Thoracic aorta (tissue), 2 donors: ENCODE measurements at places on chromosomes 12 and 14.

DNA sequence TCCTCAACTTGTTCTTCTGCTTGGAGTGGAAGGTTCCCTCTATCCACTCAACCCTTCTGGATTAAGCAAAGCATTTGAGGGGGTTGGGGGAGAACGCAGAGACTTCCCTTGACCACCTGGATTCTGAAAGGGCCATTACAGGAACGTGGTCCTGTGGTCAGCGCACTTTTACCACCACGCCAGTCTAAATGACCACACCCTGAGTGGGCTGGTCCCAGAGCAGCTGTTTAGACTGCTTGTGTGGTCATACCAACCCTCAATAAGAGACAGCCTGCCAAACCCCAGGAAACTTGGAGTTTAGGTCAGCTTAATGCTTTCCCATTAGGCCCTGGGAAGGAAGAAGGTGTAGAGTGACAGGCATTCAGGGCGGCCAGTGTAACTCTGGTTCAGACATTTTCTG lies 165.5 kb upstream of the ATP2B1 start:
- H3K36me3 ChIP-seq = no peaks in the 10 kb centered on the region
- H3K27me3 ChIP-seq = no peaks in the 10 kb centered on the region

GRCh38 chr14:59161561-59162175 lies 26.8 kb upstream of the DAAM1 start:
- no peaks in the 10 kb centered on the region for H3K27me3 ChIP-seq
- H3K36me3 ChIP-seq = no peaks in the 10 kb centered on the region
- DNase-seq = no peak
- H3K4me3 ChIP-seq = peak overlapping the region; percentile 47

DNA sequence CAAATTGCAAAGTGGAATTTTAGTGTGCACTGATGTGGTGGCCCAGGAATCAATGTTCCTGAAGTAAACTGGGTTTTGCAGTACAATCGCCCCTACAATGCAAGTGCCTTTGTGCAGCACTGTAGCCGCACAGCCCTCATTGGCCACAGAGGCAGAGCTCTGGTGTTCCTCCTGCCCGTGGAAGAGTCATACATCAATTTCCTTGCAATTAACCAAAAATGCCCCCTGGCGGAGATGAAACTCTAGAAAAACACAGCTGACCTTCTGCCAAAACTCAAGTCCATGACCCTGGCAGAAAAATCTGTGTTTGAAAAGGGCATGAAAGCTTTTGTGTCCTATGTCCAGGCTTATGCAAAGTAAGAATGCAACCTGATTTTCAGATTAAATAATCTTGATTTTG lies 117.9 kb upstream of the PRB2 start:
- H3K36me3 ChIP-seq = no peaks in the 10 kb centered on the region
- no peak for DNase-seq
- no peak overlapping the region for H3K4me3 ChIP-seq
- no peaks in the 10 kb centered on the region for H3K4me1 ChIP-seq
- H3K27me3 ChIP-seq = no peaks in the 10 kb centered on the region
- H3K27ac ChIP-seq = no peak overlapping the region

DNA sequence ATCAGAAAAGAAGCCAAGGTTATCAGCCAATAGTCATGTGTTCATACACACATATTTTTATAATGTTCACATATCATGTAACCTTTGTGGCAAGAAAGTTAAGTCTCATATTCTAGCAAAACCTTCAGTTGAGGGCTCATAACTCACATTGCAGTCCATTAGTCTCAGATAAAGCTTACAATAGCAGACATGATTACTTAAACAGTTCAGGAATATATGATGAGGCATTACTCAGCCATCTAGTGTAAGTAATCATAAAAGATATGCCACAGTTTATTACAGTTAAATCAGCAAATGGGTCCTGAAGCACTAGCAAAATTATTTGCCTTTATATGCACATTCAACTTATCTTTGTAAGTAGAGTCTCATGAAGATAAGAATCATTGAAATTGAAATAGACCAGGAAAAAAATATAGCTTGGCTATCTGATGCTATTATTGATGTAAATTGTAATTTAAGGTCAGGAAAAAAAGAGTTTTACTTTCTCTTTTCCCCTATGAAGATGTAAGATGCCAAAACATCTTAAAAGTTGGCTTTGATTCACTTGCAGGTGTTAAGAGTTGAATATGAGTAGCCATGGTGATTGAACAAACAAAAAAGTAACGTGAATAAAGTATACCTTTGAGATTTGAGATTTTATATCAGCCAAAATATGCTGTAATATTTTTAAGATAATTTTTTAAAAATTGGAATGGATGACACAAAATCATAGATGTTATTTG lies 537.0 kb downstream of the SLC6A15 start:
- no peaks in the 10 kb centered on the region for H3K27me3 ChIP-seq
- H3K4me3 ChIP-seq = no peak overlapping the region
- no peak overlapping the region for H3K27ac ChIP-seq

- DNase-seq = no peak
- no peak overlapping the region for H3K27ac ChIP-seq
- no peaks in the 10 kb centered on the region for H3K27me3 ChIP-seq
- H3K4me3 ChIP-seq = no peak overlapping the region
- H3K36me3 ChIP-seq = peaks cover 39% of the 10 kb centered on the region
Observed at GRCh38 chr12:120721866-120722265, 3.8 kb upstream of the ACADS start.

- H3K27ac ChIP-seq = no peak overlapping the region
- no peaks in the 10 kb centered on the region for H3K27me3 ChIP-seq
- H3K36me3 ChIP-seq = no peaks in the 10 kb centered on the region
- no peak for DNase-seq
Observed at GRCh38 chr14:33163600-33163999, 224.9 kb downstream of the NPAS3 start.

DNA sequence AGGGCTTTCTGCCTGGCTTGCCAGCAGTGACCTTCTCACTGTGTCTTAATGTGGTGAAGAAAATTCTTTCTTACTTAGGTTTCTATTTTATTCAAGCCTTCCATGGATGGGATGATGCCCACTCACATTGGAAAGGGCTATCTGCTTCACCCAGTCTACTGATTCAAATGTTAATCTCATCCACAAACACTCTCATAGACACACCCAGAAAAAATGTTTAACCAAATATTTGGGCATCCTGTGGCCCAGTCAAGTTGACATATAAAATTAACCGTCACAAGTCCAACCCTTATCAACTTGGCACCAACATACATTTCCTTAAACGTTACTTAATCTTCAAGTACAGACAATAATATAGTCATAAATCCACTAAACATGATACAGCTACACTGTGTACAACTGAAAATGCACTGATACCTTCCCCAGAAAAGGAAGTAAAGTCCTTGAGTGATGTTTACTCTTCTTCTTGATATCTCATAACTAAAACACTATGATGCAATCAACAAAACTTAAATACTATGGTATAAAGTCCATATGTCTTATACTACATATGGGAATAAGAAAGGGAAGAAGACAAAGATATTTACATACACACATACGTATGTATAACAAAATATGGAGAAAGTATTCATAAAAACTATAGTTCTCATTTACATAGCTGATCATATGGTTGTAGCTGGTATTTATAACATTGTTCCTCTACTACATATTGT lies 394.7 kb upstream of the NOVA1 start:
- no peak overlapping the region for H3K27ac ChIP-seq
- H3K27me3 ChIP-seq = no peaks in the 10 kb centered on the region
- no peaks in the 10 kb centered on the region for H3K36me3 ChIP-seq
- DNase-seq = no peak
- no peaks in the 10 kb centered on the region for H3K4me1 ChIP-seq

- H3K27ac ChIP-seq = no peak overlapping the region
- H3K4me1 ChIP-seq = peaks cover 28% of the 10 kb centered on the region
- no peaks in the 10 kb centered on the region for H3K36me3 ChIP-seq
- no peak for DNase-seq
- no peak overlapping the region for H3K4me3 ChIP-seq
Observed at GRCh38 chr12:2352203-2352602, 299.4 kb downstream of the CACNA1C start.

DNA sequence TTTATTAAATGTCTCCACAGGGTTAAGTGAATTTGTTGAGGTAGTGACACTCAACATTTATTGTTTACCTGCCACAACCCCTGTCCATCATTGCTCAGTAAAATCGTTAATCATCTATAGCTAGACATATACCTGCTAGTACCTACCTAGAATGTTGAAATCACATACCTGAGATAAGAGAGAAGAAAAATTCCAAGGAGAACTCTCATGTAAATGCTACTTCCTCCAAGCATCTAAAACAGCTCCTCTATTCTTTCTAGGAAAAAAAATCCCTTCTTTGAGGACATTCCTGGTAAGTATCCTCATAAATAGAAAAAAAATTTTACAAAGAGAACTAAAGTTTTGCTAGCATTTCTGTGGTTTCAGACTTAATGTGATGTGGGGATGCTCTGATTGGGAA lies 325.1 kb downstream of the DAD1 start:
- H3K36me3 ChIP-seq = no peaks in the 10 kb centered on the region
- peaks cover 13% of the 10 kb centered on the region for H3K4me1 ChIP-seq
- H3K27ac ChIP-seq = no peak overlapping the region
- no peaks in the 10 kb centered on the region for H3K27me3 ChIP-seq
- no peak overlapping the region for H3K4me3 ChIP-seq
- DNase-seq = no peak

DNA sequence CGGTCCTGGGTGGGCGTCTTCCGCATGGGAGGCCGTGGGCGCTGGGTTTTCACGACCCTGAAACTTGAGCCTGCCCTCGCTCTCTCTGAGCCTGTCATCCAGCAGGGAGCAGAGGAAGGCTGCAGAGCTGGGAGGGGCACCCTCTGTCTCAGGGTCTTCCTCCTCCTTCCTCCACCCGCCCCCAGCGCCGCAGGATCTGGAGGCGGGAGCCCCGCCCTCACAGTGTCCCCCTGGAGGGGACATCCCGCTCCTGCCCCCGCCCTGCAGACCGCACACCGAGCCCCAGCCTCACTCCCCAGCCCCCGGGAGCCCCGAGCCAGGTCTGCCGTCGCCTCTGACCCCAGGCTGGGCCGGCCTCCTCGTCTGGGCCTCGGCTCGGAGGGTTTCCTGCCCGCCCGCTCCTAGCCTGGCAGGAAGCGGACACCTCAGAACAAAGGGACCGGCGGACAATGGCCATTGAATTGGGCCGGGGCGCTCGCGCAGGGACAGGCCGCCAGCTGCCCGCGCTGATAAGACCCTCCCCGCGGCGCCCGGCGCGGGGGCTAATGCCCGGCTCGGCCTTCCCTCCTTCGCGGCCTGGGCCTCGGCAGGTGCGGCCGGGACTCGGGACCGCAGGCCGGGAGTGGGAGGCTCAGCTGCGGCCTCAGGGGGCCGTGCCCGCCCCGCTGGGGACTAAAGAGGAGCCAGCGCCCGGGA lies 15.3 kb upstream of the NUDT14 start:
- peaks cover 10% of the 10 kb centered on the region for H3K4me1 ChIP-seq
- H3K27ac ChIP-seq = no peak overlapping the region
- H3K4me3 ChIP-seq = peak overlapping the region; percentile 47
- H3K27me3 ChIP-seq = peaks cover 3% of the 10 kb centered on the region
- H3K36me3 ChIP-seq = no peaks in the 10 kb centered on the region

DNA sequence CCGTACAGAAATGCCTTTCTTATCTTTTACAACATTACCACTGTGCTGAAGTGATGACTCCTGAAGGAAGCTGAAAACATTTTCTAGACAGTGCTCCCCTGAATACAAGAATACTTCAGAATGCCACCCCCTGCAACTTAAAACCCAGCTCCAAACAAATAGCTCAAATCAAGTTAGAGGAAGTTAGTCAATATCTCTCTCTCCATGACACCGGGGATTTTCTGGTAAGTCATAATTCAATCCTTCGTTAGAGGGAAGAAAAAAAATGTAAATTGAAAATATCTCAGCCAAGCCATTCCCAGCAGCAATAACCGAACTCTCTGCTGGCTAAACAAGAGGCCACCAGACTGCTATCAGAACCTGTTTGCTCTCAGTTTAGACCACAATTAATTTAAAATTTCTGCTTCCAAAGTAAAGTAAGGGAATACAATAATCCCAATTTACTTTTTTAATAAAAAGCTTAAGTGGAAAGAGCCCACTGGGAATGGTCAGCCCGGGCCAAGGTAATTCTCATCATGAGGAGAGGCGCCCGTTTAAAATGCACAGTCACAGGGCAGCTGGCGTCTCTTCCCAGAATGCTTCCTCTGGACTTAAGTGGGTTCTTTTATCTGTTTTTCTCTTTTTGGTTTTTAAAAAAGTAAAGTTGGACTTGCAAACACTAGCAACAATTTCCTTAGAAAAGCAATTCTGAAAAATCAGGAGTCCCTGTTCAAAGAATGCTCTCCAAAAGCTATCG lies 710.1 kb upstream of the STXBP6 start:
- no peaks in the 10 kb centered on the region for H3K4me1 ChIP-seq
- H3K4me3 ChIP-seq = no peak overlapping the region
- H3K27me3 ChIP-seq = no peaks in the 10 kb centered on the region
- no peak for DNase-seq
- no peak overlapping the region for H3K27ac ChIP-seq
- no peaks in the 10 kb centered on the region for H3K36me3 ChIP-seq

- H3K36me3 ChIP-seq = no peaks in the 10 kb centered on the region
- DNase-seq = peak; percentile 17
- H3K27me3 ChIP-seq = no peaks in the 10 kb centered on the region
- peaks cover 33% of the 10 kb centered on the region for H3K4me1 ChIP-seq
Observed at GRCh38 chr12:52280319-52280795, 5.9 kb downstream of the KRT86 start.

DNA sequence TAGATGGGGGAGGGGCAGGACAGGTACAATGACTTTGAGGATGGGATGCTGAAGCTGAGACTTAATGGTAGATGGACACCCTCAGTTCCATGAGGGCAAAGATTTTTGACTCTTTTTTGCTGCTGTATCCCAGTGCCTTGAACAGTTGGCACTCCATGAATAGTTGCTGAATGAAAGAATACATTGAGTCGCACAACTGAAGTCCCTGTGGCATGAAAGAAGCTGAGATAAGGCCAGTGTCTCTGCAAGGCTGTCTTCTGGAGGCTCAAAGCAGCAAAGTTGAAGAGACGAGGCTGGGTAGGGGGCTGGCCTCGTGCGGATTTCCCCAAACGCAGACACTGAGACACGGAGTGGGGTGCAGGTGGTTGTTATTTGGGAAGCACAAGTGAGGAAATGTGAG lies 179.3 kb downstream of the ADCK1 start:
- H3K4me1 ChIP-seq = no peaks in the 10 kb centered on the region
- no peak overlapping the region for H3K4me3 ChIP-seq
- no peak for DNase-seq
- H3K27ac ChIP-seq = no peak overlapping the region

- no peaks in the 10 kb centered on the region for H3K27me3 ChIP-seq
- no peak overlapping the region for H3K27ac ChIP-seq
- DNase-seq = no peak
- no peaks in the 10 kb centered on the region for H3K4me1 ChIP-seq
- no peak overlapping the region for H3K4me3 ChIP-seq
Observed at GRCh38 chr12:89750389-89751351, 42.0 kb upstream of the ATP2B1 start.

DNA sequence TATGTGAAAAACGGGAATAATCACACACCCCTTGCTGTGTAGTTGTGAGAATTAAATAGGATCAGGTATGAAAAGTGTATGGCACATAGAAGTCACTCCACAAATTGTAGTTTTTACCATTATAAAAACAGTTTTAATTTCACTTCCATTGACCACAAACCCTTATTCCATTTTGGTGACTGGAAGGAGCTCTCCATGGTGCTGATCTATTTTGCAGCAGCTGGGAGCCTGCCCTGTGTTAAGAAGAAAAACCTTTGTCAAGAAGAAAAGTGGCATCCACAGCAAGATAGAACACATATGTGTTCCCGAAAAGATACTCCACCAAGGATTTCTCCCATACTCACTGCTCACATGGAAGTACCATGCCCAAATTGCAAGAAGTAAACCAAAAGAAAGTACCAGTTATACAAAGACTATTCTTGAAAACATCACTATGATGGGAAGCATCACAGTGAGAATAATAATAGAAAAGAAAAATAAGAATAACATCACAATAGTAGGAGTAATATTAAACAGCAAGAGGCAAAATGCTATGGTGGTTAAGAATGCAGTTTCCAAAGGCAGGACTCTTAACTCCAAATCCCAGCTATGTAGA lies 58.7 kb downstream of the TUNAR start:
- DNase-seq = no peak
- no peak overlapping the region for H3K27ac ChIP-seq
- H3K27me3 ChIP-seq = no peaks in the 10 kb centered on the region
- H3K4me1 ChIP-seq = no peaks in the 10 kb centered on the region
